Natural killer cell treated with Interleukin-12 subunit alpha and Interleukin-12 subunit beta and Interleukin-15 and Interleukin-18, amount 100 ng/mL, for 72 hours (primary cell): ENCODE measurements at places on chromosomes 3 and 15.

- DNase-seq: no peak
These were observed 236.8 kb downstream of the OPA1 start for GRCh38 chr3:193829781-193830180.

DNA sequence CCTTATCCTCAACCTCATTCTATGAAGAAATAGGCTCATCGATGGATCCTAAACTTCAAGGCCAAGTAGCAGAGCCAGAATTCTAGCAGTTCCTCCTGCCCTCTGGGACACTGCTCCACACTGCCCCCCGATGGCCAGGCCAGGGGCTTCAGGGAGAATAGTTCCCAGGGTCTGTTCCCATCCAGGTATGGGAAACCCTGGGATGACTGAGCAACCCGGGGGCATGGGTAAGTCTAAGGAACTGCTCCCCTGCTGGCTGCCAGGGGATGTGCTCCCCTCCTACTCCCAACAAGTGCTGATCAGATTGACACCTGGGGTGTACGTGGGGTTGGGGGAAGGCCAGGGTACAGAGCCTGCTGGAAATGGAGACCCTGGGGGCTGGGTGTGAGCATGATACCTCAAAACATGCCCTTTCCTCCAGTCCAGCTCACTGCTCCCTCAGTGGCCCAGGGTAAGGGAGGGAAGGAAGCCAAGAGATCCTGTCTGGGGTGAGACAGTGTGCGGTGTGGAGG, 7.6 kb downstream of the ULK3 start:
- DNase-seq: no peak

DNA sequence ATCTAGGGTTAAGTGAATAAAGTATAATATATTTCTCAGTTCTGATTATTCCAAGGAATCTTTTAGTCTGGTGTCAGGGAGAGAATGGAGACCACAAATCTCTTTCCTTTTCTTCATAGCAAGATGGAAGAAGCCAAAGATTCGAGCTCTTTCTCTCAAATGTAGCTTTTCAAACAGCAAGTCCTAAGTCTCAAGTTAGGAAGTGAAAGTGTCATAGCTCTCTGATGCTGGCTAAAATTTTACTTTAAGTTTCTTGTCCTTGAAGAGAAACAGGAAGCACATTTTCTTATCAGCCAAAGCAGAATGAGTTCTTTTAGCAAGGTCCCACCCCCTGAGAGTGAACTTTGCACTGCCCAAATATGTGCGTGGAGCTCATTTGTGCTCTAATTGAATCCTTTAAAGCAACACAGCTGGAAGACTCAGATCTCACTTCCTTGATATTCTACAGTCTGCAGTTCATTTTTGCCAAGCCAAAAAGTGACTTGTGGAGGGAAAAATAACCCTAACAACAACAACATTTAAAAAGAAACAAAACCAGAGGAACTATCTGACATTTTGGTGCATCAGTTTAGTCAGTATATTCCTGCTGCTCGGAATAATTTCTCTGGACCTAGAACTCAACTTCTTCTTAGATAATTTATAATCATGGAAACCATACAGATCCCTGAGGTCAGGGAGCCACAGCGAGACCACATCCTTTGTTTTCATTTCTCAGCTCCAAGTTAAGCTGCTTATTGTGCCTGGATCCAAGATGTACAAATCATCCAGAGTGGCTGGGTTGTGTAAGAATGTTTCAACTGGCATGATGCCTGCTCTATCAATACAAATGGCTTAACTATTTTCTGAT, 238.7 kb upstream of the P2RY1 start:
- DNase-seq: no peak

DNA sequence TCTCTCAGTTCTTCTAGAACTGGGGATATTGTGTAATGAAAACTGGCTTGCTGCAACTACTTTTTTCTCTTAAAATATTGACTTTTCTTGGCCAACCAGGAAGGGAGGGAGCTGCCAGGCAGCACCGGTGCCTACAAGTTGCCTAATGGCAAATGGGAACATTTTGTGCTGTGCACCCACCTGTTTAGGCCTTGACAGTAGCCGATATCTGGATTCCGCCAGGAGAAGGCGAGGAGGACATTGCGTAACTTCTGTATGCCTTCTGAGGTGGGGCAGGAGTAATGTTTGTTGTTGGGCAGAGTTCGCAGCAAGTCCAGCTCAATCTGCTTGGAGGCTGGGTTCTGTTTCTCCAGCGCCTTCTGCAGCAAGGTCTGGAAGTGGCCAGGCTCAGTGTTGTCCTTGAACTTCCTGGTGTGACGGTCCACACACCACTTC, 64.9 kb downstream of the TBC1D2B start:
- DNase-seq: no peak

- DNase-seq: no peak
These were observed 1.9 kb downstream of the SCAPER start for GRCh38 chr15:76903251-76903681.

DNA sequence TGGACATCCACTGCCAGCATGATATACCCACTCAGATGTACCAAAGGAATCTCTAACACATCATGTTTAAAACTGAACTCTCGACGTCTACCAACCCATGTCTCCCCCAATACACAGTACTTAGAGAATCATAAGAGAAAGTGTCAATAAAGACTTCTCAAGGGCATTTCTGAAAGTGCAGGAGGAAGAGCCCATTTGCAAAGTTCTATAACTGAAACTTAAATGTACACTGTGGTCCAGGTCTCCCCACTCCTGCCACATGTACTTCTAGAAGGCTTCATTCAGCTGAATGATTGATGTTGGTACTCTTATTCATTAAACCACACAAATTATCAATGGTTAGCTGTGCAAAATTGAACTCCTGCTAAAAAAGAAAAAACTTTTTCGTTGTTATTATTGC, 31.8 kb downstream of the HERC1 start:
- DNase-seq: no peak

DNA sequence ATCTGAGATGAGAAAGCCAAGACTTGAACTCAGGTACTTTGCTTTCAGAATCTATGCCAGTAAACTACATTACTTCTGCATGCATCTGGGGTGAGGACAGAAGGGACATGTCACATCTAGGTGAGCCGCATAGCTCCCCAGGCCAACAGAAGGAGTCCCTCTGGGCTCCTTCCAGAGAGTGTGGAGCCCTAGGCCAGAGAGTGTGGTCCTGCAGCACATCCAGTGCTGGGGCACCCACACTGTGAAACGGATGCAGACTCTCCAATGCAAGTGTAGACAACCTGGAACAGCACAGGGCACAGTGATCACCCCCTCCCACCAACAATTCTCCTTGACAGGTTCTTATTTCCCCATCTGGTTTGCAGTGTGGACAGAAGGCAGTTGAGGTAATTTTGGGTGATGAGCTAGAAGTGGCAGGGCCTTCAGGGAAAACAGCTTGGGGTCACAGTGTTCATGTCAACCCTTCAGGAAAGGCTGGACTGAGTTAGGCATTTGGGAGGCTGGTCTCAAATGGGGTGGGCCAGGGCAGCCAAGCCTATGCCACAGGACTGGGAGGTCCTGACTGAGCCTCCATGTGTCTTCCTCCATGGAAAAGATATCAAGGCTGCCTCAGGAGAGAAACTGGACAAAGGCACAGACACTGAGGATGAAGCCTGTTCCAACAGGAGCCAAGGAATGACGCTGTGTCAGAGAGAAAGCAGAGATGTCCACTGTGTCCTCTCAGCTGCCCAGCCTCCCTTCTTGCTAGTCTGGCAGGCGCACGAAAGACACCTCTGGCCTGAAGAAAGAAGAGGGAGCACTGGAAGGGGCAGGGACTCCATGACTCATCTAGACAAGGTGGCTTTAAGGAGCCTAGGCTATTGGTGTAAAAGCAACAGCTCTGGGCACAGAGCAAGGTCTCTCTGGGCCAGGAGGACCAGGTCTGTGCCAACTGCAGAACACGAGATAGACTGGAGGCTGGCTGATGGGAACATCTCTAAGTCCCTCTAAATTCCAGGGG, 1.7 kb downstream of the PLCD1 start:
- DNase-seq: peak; percentile 53

DNA sequence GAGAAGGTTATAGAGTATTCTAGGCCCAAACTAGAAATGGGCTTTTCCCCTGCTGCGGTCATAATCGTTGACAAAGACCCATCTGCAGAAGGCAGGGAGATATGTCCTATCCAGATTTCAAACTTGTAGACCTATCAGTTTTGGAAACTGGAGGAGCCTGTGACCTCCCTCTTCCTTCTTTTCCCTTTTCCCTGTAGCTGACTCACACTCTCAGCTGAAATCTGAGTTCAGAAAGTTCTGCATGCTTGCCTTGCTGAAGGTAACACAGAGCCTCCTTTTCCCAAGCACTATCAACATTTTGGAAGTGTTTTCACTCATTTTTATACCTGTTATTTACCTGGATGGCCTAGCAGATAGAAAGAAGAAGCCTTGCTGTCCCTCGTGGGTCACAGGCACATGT, 59.1 kb upstream of the PSMD6 start:
- no peak for DNase-seq

DNA sequence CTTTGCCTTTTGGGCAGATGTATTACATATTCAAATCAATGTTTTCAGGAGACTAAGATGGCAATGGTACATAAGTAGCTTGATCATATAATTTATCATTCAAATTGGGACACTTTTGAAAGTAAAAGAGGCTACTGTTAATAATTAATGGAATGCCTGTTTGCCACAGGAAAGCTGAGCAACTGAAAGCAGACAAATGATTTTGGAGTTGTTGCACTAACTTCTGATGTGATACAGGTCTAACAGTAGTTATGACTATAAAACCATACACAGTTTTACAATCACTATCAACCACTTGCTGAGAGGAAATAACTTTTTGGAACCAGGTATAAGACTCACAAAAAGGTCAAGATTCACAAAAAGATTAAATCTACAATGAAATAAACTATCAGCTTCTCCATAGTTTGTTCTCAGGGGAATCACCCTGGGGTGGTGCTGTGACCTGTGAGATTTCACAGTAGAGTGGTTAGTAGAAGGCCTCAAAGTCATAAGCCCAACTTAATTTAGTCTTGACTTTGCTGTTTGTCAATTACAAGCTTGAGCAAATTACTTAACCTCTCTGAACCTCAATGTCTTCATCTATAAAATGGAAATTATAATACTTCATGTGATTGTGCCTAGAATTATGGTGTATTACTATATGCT, 42.7 kb downstream of the HHLA2 start:
- DNase-seq: no peak

- no peak for DNase-seq
These were observed 64.8 kb upstream of the STIMATE start for GRCh38 chr3:52962160-52962559.

DNA sequence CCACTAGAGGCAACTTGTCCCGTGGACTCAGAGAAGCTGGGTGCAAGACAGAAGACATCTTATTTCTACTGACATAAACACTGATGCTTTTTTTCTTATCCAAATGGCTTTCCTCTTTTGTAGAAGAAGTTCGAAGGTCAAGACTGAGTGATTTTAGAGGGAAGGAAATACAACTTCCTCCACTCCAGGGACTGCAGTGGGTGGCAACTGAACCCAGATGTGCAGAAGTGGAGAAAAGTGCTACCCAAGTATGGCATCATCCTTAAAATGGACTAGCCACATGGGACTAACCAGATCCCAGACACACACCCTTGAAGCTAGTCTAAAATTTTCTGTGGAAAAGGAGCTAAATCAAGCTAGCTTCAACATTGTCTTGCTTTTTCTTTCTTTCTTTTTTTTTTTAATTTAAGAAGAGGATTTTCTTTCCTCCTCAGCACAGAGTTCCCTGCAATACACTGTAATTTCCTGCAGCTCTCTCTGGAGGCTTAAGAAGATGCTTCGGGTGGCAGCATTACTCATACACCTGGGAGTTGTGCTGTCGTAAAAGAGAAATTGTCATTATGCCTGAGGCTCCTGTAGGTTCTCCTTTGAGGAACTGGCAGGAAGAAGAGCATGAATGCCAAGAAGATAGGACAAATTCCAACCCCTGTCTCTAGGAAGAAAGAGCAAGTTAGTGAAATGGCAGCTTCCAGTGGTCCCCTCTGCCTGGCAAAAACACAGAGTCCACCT, 3.8 kb upstream of the FRMD4B start:
- no peak for DNase-seq

DNA sequence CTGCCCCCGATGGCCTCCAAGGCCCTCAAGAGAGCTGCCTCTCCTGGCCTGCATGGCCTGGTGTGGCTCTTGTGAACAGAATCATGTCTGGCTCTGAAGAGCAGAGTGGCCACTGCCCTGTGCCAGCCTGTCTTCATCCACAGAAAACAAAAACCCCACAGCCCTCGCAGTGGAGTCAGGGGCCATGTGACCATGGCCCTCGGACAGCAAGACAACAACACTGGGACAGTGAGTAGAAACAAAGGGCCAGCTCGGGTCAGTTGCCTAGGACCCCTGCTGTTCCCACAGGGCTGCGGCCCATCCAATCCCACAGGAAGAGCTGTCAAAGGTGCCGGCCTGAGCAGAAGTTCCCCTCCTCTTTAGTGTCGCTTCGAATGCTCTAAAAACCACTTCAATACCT, 72.5 kb downstream of the UMPS start:
- no peak for DNase-seq

DNA sequence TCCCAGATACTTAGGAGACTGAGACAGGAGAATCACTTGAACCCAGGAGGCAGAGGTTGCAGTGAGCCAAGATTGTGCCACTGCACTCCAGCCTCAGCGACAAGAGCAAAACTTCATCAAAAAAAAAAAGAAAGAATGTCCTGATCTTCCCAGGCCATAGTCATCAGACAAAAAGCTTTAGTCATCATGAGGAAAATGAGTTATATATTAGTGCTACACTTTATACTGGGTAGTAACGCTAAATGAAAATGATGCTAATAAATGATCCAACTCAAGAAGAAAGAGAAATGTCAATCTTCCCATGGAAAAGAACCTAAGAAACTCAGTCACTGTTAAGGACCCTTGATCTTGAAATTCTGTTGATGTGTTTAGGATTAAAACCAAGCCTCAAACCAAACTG, 26.3 kb upstream of the TRIM59 start:
- DNase-seq: no peak

DNA sequence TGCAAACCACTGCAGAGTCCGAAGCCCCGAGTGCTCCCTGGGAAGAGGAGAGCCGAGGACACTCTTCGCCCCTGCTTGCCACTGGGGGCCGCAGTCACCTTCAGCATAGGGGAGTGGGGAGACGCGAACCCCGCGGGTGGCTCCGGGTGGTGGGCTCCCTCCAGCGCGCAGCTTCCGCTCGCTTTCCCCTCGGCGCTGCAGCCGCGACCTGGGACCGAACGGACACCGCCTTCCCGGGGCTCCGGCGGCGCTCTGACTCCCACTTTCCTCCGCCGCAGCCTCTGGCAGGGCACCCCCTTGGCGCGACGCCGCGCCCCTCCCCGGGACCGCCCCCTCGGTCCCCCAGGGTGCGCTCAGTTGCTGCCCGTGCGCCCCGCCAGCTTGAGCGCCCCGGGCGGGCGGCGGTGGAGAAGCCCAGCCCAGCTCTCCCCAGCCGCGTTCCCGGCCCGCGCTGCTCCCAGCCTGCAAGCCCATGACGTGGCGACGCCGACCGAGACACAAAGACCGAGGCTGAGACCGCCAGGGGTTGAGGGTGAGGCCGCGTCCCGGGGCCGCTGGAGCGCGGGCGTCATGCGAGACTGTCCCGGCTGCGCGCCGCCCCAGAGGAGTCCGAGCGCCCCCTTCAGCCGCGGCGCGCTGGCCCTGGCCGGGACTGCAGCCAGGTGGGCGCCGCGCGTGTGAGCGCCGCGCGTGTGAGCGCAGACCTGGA, at the start of gene MINAR1:
Gene MINAR1 (plus strand): TSS at position 701 of the 709 bp plus-strand sequence. CDS start 23,812 bp downstream, outside the sequence.
- no peak for DNase-seq
